ENCODE measurements at places on chromosomes 12 and 14.

DNA sequence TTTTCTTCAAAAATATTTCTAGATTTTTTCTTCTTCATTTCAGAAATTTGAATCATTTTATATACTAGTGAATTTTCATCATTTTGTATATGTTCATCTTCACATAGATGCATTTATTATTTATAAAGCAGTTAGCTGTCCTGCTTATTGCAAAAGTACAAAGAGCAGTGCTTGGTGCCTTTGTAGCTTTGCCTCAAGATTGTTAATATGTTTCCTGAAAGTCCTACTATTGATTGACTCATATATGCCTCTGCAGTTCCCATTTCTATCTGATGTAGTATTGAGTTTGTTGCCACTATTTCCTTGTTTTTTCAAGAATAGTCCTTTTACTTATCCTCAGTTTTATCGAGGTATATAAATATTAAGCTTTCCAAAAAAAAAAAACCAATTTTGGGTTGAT, 89.7 kb downstream of the PDE3A start:
- DNase-seq, result no peak

GRCh38 chr12:131075611-131076010, 121.9 kb downstream of the ADGRD1 start:
- no peak for DNase-seq

GRCh38 chr14:99401211-99401610, 79.4 kb downstream of the SETD3 start:
- no peak for DNase-seq

DNA sequence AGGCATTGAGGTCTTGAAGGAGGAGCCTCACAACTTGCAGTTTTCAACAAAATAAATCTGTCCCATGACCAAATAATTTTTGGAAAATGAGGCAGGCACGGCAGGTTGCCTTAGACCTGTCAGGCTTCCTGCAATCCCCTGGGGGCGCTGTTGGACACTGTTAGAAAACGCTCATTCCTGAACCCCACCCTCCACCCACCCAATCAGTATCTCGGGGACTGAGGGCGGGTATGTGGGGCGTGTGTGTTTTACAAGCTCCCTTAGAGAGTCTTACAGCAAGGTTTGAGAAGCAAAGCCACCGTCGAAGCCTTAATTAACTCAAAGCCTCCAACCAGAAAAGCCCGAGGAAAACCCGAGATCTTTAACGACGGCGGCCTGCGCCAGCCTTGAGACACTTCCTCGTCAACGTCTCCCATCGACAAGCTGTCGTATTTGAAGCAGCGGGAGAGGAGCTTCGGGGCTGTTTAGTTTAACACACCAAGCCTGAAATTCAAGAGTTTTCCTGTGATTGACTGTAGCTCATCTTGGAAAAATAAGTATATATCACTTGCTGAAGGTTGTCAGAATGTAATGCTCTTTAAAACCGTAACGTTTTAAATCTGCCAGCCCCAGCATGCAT, 123.0 kb downstream of the GLT1D1 start:
- DNase-seq, result no peak

DNA sequence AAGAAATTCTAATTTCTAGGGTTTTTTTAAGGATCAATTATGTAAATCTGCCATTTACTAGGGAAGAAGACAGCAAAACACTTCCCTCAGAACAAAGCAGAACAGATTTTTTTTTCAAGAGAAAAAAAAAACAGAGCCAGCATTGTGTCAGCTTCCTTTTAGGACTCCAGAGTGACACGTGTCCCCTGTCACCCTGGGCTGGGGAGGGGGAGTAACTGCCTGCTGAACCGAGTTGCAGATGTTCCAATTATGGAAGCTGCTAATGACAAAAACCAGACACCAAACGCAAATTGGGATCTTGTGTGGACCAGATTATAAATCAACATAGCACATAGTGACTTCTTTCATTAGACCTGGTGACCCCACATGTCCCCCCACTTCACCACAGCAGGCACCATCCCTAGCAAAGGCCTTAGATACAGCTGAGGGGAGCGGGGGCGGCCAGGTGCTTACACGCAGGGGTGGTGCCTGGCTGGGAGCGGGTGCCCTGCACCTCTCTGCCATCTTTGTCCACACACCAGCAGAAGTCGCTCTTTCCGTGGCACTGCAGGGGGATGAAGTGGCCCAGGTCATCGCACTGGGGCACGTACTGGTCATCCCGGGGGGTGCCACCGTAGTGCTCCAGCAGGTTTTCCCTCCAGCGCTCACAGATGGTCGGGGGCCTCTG, 25.4 kb downstream of the RTRAF start:
- no peak for DNase-seq

- no peak for DNase-seq
Observed at GRCh38 chr14:98634043-98634820, 637.8 kb downstream of the BCL11B start.

- DNase-seq, result no peak
Observed at GRCh38 chr12:54689034-54689372, 40.8 kb upstream of the DCD start.

GRCh38 chr14:47746986-47747385, 71.6 kb upstream of the MDGA2 start:
- DNase-seq, result no peak

GRCh38 chr12:130538343-130539095, 177.6 kb downstream of the RIMBP2 start:
- no peak for DNase-seq

DNA sequence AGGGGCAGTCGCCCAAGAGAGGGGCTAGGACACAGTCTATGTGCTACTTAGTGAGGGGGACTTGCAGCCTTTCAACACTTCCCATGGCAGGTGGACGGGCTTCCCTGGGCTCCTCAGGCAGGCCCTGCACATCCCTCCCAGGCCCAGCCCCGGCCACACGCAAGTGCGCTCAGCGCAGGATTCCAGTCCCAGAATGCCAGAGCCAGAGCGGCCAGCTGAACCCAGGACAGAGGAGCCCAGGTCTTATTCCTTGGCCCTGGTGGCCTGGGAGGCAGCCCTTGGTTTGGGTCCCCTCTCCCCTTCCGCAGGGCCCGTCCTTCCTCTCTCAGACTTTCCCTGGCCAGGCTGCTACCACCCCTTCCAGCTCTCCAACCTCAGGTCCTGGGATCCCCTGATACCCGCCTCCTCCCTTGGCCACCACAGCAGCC, 12.0 kb downstream of the DLK1 start:
- no peak for DNase-seq

- DNase-seq, result no peak
Observed at GRCh38 chr14:95725685-95726336, 11.9 kb upstream of the TCL1A start.

GRCh38 chr14:81940651-81941050, 407.0 kb upstream of the SEL1L start:
- no peak for DNase-seq

DNA sequence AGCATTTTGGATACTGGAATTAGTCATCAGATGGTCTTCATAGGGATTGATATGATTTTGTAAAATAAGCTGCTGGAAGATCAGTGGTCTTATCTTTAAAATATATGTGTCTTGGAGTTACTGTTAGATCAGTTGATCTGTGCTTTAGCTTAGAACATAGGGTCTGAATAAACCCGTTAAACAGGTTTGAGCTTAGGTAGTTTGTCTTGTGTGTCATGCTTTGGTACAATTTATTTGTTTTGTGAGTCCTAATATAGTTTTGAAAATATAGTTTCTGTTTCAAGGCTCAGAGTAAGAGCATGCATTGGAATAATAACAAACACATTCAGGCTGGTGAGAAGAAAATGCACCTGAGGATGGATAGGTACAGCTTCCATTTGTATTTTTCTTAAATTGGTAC, 505.0 kb downstream of the SLC16A7 start:
- no peak for DNase-seq

DNA sequence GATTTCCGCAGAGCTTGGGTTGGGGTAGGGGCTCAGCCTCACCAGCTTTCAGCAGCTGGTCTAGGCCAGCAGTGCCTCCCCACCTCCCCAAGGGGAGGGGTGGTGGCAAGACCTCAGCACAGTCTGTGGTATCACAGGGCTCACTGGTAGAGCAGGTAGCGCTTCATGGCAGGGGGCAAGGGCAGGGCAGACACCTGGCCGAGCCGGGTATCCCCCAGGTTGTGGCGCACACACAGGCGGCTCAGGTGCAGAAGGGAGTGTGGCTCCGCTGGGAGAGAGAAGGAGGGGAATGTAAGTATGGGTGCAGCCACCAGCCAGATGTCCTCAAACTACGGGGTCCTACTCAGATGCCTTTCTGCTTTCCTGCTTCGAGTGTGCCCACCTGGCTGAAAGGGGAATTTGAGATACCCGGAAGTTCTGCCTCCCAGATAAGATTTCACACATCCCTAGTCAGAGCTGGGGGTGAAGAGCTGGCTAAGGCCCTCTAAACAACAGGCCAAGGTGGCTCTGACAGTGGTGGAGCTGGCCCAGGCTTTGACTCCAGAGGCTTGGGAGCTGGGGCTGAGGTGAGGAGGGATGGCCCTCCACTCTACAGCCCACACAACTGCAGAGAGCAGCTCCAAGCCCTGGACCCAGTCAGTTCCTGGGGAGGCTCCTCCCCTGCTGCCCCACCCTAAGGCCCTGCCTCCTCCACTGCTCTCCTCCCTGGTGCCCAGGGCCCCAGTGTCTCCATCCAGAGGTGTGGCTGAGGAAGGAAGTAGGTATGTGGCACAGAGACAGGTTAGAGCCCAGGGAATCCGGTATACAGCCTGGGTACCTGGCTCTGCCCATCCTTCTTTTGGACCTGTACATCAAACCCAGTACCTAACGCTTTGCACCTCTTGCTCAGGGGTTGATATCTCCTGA, 1.8 kb downstream of the SPSB2 start:
- DNase-seq, result no peak

DNA sequence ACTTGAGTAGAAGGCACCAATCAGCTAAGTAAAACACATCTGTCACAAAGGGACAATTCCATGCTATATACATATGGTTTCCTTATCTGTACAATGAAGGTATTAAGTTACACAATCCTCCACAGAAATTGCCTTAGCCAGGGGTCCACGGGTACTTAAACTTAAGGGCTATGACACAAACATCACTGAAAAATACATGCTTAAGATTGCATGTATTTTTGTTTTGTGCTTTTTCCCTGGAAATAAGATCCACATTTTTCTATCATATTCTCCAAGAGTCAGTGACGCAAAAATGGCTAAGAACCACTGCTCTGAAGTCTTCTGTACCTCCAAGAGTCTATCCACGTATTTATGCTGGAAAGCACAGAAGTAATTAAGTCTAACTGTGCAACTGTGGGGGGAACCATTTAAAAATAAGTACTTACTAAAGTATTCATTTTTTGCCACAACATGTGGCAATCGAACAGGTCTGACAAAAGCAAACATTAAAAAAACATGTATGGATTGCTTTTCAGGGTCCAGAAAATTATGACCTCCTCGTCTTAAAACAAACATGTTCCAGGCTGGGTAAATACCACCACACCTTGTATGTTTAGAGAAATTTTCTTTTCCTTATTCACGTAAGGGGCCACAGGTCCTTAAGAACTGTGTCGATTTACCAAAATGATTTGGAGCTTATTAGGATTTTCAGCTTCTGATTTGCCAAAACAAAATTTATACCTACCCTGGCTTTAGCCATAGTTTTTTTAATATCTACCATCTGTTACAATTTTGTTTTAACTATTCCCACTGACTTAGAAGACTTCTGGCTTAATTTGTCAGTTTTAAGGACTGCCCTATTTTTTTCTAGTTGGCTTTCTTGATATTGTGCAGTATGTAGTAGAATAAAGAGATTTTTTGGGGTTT, 2.8 kb downstream of the SLC38A2 start:
- no peak for DNase-seq

DNA sequence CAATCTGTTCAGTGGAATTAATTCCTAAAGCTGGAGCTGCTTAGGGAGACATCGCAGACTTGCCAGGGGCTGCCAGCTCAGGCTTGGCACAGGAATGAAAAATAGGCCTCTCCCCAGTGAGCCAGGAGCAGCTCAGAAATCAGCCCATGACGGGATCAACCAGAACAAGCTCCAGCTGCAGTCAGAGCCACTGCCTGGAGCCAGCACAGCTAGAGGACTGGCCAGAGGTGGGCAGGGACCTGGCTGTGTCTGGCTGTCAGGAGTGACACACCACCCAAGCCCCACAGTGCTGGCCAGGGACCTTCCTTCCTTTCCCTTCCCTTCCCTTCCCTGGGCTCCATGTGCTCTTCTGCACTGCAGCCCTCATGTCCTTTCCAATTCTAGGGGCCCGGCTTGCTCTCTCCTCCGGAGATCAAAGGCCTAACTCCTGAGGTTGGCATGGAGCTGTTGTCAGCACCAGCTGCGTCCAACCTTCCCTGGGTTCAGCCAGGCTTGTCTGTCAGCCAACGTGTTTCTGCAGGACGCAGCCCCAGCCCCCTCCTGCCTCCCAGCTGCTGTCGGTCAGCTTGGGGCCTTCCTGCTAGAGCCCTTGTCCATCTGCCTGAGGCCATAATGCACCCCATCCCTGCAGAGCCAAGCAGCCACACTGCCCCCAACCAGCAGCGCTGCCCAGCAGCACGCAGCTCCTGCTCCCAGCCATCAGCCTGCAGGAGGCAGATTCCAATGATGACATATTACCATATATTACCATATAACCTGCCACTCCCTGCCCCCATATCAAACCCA, 149.3 kb downstream of the CALM1 start:
- no peak for DNase-seq

DNA sequence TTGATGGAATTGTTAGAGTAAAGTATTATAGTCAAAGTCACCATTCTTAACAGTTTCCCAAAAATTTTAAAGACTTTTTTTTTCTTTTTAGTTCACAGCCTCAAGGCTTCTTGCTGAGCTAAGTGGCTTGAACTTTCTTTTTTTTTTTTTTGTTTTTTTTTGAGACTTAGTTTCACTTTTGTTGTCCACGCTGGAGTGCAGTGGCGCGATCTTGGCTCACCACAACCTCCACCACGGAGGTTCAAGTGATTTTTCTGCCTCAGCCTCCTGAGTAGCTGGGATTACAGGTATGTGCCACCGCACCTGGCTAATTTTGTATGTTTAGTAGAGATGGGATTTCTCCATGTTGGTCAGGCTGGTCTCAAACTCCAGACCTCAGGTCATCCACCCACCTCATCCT, 92.8 kb downstream of the SETD3 start:
- DNase-seq, result no peak

DNA sequence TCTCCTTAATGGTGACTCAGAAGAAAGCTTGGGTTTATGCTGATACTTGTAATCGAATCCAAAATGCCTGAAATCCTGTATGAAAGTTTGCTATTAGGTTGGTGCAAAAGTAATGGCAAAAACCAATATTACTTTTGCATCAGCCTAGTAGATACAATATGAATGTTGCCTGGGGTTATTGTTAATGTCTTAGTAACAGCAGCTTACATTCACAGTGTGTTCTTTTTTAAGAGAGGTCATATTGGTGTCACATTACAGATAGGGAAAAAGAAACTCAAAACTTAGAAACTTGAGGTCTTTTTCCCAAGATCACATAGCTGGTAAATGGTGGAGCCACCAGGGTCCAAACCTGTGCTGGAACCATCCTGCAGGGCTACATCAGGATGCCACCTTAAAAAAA, 25.2 kb downstream of the SRGAP1 start:
- DNase-seq, result no peak

GRCh38 chr12:105967038-105967776, 171.5 kb downstream of the NUAK1 start:
- DNase-seq, result no peak

DNA sequence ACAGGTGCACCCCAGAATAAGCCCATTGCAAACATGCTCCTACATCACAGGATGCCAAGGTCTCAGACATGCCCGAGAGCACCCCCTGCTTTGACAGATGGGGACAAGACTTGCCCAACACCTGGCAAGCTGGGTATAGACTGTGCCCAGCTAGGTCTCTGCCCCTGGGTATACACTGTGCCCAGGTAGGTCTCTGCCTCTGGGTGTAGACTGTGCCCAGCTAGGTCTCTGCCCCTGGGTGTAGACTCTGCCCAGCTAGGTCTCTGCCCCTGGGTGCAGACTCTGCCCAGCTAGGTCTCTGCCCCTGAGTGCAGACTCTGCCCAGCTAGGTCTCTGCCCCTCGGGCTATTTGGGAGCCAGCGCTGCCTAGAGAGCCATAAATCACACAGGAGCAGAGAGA, 85.9 kb downstream of the CCDC88C start:
- DNase-seq, result no peak
